ENCODE measurements at places on chromosomes 6 and 20. TPM values are rescaled to one million over a fixed set of nuclear protein-coding genes. Genes with fewer than 3 reads are reported as not detected.

The TEAD3 gene
- total RNA-seq, result 4.6 TPM

The KCNG1 gene
- 3.0 TPM for total RNA-seq

GRCh38 chr20:6699921-6700562 lies 67.4 kb upstream of the BMP2 start:
- DNase-seq, result no peak

DNA sequence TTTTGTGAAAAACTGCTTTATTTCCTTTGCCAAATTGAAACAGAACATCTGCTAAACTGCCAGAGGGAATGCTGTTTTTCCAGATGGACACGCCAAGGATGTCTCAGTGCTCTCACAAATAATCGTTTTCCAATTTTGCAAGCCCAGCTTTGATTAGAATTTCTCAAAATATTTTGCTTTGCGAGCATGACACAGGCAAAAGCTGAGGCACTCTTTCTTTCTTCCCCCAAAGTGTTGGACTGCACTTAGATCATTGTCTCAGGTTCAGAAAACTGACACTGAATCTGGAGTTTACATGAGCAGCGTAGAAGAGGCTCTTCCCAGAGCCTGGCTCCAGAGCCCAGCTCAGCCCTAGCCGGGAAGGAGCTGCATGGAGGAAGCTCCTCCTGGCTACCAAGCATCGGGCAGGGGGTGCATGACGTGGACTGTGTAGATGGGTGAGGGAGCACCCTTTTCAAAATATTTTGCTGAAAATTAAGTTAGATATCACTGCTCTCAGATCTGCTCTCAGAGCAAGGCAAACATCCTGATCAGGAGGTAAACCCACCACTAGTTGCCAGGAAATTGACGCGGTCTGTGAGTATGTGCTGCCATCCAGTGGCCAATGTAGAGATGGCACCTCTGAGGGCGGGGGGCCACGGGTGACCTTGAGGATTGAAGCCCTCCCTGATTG lies 107.5 kb downstream of the SLC22A3 start:
- peak; percentile 78 for DNase-seq

Measured in fibroblast of the aortic adventitia (primary cell).